ENCODE measurements at places on chromosomes 11 and 22.

DNA sequence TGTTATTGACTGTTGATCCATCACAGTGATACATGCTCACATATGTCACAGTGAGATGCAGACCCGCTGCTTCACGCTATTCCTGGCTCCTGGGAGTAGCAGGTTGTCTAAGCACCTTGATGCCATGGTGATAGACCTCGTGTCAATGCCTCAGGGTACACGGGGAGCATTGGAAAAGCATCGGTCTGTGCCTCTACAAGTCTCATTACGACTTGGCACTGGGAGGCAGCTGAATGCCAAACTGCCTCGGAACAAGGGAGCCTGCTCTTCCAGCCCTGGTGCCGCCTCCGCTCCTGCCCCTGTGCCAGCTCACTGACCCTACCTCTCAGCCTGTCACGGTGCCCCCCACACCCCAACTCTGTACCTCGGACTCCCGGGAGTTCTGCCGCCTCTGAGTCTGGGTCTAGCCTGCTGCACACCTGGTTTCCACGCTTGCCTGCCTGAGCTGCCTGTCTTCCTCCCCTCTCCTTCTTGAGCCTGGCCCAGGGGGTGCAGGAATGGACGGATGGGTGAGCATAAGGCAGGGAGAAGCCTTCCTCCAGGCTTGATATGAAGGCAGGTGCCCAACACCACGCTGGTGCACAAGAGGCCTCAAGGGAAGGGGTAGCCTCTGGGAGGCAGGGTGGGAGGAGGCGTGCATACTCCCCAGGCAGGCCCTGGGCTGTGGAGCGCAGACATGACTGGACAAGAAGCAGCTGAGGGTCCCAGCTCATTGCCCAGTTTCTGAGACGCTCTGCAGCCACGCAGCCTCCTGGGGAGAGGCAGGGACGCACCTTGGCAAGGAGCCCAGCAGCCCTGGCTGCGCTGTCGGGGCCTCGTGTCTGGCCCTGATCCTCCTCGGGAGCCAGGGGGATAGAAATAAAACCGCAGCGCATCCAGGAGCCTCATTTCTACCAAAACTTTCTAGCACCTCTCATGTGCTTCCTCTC lies 1.8 kb upstream of the NFAM1 start:
- no peak for DNase-seq

- DNase-seq: no peak
These were observed 5.5 kb upstream of the SYT9 start for GRCh38 chr11:7246179-7246578.

GRCh38 chr11:79926707-79927106 lies 485.9 kb upstream of the TENM4 start:
- DNase-seq: no peak

DNA sequence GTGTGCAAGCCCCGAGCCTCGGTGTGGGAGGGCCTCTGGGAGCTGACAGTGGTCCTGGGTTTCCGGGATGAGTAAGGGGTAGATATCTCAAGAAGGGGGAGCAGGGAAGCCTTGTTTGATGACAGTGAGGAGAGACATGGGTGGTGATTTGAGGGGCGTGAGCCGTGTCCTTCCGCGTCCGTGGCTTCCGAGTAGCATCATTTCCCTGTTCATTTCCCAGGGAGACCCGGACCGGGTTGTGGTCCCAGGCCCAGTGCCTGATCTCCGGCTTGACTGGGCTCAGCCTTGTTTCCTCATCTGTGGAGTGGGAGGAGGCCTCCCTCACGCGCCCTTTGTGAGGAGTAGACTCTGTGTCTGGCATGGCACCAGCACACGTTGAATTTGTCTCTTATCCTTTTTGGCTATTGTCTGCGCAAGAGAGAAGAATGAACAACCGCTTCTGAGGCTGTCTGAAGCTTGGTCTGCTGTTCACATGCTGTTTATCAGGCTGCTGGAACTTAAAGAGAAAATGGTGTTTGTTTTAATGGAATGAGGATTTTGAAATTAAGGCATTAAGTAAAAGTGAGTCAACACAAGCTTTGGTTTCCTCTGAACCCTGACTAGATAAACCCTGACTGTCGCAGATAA lies 348.5 kb downstream of the TBC1D22A start:
- DNase-seq: no peak

- no peak for DNase-seq
These were observed 102.7 kb downstream of the FEZ1 start for GRCh38 chr11:125393331-125393730.

DNA sequence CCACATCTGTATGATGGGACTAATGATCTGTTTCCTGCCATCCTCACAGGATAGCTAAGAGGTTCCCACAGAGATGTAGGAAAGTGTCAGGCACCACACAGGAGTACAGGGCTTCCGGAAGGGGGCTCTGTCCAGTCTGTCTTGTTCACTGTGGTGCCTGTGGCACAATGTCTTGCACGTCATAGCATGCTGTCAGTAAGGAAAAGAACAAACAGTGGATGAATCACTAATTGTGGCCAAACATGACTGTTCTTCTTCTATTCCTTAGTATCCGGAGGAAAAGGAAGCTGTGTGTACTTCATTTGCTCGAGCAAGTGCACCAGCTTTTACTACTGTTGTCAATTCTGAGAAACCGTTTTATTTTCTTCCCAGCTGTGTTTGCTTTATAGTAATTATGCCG lies 73.4 kb upstream of the YWHAH start:
- no peak for DNase-seq

DNA sequence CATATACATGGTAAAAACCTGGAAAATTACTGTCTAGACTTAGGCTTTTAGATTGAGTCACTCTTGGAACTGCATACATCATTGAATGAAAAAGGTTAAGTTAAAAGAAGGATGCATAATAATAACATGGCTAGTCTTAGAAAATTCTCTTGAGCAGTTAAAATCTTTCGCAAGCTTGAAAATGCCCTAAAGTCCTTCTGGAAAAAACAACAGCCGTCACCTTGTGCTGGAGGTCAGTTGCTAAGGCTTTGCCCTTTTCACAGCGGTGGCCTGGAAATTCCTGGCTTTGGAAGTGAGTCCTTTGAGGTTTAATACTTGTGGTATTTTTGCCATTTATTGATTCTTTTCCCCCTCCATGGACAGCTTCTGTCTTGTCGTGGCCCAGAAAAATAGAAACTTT lies 17.4 kb upstream of the FBLN1 start:
- DNase-seq: no peak

- peak; percentile 49 for DNase-seq
These were observed at the start of gene AMOTL1 for GRCh38 chr11:94767701-94768601. TSS of gene AMOTL1 (plus strand) at chr11:94768356. CDS start at chr11:94768512, 156 bp downstream.

DNA sequence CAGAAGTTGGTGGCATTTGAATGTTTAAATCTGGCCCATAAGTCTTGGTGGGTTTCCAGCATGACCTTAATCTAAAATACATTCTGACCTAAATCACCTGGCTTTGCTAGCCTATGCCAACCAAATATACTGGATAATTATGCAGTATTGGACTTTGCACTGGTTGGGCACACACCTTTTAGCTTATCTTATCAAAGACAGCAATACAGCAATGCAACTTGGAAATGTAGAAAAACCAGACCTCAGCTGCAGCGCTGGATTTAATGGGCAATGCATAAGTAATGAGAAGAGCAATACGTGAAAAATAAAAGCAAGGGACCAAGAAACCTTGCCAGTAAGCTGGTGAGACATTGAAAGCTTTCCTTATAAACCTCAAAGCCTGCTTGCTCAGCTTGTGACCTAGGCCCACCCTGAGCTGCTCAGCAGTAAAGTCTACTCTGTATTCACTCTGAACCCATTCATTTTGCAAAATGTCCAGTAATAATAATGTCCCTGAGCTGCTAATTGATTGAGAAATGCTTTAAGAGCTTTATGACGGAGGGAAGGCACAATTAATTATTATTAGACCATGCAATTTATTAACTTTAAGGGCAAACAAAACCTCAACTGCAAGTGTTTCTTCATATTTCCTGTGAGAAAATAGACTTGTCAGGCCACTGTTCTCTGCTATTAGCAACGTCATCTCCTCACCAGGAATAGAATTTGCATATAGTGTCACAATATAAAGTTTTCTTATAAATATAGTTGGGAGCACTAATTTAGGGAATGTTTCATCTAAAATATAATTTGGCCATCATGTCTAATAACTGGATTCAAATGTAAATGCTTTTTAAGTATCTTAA lies 49.4 kb upstream of the CEP295 start:
- no peak for DNase-seq

- DNase-seq: no peak
These were observed 60.8 kb upstream of the CTSC start for GRCh38 chr11:88398372-88398771.

DNA sequence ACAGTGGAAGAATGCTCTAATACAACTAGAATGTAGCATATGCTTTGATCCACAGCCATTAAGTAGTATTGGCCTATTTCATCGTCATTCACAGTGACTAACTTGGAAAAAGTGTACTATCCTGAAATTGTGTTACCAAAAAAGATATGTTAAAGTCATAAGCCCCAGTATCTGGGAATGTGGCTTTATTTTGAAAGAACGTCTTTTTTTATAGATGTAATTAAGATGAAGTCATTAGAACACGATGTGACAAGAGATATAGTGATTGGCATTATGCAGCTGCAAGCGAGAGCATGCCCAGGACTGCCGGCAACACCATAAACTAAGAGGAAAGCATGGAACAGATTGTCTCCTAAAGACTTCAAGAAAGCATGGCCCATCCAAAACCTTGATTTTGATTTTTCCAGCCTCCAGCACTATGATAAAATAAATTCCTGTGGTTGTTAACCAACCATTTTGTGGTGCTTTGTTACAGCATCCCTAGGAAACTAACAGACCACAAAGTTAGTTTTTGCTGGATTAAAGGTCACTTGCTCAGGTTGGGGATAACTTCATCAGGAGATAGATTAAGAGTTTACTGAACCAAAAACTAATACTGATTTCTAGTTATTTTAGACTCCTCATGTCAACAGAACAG lies 870.6 kb upstream of the LRRC4C start:
- no peak for DNase-seq

DNA sequence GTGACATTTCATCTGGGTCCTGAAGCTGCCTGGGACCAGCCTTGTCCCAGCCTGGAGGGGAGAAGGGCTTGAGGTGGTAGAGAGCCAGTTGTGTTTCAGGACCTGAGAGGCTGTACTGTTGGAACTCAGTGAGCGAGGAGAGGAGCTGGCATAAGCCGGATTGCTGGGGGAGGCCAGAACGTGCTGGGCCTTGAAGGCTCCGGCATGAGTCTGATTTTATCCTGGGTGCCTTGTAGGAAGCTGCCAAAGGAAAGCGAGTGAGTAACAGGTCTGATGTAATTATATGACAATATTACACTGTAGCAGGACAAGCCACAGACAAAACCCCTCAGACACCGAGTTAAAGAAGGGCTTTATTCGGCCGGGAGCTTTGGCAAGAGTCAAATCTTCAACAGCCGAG lies 17.2 kb downstream of the AP2A2 start:
- no peak for DNase-seq

- no peak for DNase-seq
These were observed 87.2 kb upstream of the NAV2 start for GRCh38 chr11:19625438-19625837.

DNA sequence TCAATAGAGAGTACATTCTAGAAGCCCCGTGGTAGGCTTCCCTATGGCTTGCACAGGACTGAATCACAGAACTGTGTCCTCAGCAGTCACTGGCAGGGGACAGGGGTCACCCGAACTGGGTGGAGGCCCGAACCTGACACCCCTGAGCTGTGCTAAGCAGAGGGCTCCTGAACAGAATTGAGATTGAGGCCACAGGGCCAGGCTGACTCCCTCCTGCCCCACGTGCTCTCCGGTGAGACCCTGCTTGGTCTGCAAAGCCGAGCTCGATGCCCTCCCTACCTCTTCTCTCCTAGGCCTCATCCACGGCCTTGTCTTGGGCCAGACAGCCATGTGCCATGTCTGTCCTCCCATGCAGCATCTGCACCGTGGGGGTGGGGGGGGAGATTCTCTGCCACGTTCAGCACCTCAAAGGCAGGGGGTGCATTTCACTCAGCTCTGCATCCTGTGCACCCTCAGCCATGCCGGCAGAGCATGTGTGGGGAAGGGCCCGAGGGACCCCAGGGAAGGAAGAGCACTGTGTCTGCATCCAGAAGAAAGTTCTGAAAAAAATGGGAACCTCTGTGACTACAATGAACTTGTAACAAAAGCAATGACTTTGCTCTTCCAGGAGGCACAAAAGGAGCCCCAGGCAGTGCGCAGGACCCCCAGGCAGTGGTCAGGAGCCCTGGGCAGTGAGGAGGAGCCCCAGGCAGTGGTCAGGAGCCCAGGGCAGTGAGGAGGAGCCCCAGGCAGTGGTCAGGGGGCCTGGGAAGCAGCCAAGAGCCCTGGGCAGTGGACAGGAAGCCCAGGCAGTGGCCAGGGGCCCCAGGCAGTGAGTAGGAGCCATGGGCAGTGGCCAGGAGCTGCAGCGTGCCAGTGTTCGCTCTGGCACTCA lies 76.7 kb upstream of the SEPTIN5 start:
- DNase-seq: no peak

DNA sequence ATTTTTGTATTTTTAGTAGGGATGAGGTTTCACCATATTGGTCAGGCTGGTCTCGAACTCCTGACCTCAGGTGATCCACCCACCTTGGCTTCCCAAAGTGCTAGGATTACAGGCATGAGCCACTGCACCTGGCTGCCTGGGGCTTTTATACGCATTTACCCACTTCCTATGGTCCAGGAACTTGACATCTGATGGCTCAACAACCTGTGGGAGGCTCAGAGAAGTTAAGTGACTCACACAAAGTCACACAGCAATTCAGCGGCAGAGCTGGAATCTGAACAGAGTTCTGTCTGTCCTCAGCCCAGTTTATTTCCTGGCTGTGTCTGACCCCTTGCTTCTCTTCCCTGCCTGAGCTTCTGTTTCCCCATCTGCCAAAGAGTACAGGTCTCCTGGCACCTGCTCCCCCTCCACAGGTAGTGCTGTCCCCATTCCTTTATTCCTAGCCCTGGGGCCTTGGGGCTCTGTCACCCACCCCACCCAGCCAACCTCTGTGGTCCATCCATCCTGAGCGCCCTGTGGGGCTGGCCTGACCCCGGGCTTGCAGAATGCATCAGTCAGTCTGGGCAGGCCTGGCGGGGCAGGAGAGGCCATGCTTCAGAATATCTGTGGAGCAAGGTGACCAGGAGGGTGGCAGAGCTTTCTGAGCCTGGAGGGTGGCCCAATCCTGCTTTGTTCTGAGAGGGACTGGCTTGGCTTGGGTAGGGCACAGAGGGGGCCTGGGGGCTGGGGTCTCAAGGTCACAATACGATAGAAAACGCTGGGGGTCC lies 50.6 kb downstream of the CACNA1I start:
- DNase-seq: no peak

GRCh38 chr11:11163669-11164333 lies 189.2 kb downstream of the CSNK2A3 start:
- DNase-seq: no peak

DNA sequence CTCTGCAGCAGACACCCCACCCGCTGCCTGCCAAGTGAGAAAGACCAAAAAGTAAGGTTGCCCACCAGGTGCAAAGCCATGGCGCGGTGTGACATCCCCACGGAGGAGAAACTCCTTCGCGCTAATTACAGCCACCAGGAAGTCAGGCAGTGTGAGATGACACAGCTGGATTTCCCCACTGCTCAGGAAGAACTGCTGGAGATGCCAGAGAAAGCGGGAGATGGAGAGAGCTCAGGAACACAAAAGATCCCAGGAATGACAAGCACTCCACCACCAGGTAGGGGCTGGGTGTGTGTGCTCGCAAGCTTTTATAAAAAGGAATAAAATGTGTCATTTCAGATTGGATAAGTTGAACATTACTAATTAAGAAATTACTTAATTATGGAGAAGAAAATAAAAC lies 292.7 kb downstream of the OPCML start:
- DNase-seq: no peak

All from HuH-7.5 (cell line).